ENCODE measurements at places on chromosomes 7 and 10. TPM values are rescaled to one million over a fixed set of nuclear protein-coding genes. Genes with fewer than 3 reads are reported as not detected.

DNA sequence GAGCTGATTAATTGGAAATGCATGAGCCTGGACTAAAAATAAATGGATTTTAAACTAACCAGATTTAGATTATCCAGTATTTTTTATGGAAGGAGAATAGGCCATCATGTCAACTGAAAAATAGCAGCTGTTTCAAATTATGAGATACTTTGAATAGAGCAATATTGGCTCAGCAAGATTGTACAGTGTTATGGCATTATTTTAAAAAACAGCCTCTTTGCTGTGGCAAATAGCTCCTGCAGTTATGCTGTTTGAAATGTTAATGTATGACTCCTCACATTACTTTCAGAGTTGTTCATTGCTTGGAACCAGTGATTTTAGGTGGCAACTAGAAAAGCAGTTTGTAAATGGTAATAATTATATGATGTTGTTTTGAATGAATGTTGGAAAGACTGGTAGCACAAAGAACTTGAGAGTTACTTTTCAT, 244.5 kb downstream of the KIAA1217 start:
- peak; percentile 59 for DNase-seq

- peak; percentile 76 for DNase-seq
These were observed 253.6 kb downstream of the SORCS3 start for GRCh38 chr10:104894681-104895080.

DNA sequence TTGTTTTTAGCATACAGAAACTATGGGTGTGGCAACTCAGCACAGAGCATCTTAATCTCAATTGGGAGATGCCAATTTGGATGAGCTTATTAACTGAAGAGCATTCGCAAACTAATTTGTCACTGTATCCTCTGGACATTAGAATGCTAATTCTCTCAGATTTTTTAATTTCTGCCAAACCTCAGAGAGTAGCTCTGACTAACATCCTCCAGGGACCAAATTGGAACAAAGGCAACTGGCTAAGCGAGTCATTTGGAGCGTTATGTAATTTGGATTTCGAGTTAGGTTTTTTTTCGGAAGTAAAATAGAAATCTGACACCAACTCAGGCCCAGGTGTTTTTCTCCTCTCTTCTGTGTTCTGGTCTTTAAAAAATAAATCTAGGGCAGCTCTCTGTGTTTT, 201.9 kb downstream of the BMPER start:
- DNase-seq = peak; percentile 97

GRCh38 chr10:133608855-133609254, 17.7 kb downstream of the FRG2B start:
- peak; percentile 25 for DNase-seq

GRCh38 chr10:129719415-129719739, 244.7 kb downstream of the EBF3 start:
- no peak for DNase-seq

GRCh38 chr7:21317966-21318915, 109.6 kb upstream of the SP4 start:
- peak; percentile 2 for DNase-seq

GRCh38 chr7:34156336-34156735, 251.0 kb downstream of the BMPER start:
- DNase-seq = peak; percentile 41

GRCh38 chr10:49679480-49679893, at the start of gene C10orf53:
TSS of gene C10orf53 (plus strand) at chr10:49679651. CDS start at chr10:49679698, 47 bp downstream.
- DNase-seq = peak; percentile 26

DNA sequence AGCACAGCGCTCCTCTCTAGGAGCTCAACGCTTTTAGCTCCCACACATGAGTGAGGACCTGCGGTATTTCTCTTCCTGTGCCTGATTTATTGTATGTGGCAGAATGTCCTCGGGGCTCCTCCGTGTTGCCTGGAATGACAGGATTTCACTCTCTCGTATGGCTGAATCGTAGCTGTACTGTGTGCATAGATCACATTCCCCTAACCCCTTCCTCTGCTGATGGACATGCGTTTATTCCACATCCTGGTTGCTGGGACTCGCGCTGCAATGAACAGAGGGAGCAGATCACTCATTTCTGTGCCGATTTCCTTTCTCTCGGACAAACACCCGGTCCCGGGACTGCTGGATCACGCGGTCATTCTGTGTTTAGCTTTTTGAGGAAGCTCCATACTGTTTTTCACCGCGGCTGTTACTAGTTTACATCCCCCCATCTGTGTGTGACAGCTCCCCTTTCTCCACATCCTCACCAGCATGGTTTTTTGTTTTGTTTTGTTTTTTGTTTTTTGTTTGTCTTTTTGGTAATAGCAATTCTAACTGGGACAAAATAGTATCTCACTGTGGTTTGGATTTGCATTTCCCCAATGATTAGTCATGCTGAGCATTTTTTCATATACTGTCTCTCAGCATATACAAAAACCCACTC, 76.3 kb downstream of the FOXL3 start:
- peak; percentile 53 for DNase-seq

DNA sequence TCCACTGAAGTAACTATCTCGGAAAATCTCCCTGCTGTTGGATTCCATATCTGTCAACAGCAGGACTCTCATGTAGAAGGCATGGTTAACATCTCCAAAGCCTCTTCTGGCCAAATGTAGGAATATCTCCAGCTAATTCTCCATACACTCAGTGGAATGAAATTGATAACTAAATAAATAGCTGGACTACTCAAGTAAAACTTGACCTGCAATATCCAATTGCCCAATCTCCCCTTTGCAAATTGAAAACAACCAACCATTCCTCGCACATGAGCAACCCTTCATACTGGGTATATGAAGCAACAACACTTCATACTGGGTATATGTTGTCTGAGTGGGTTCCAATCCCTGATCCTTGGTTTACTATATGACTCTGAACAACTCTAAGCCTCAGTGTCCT, 105.4 kb upstream of the KMT2E start:
- DNase-seq = no peak

- no peak for DNase-seq
These were observed 12.7 kb upstream of the SFMBT2 start for GRCh38 chr10:7423521-7423920.

DNA sequence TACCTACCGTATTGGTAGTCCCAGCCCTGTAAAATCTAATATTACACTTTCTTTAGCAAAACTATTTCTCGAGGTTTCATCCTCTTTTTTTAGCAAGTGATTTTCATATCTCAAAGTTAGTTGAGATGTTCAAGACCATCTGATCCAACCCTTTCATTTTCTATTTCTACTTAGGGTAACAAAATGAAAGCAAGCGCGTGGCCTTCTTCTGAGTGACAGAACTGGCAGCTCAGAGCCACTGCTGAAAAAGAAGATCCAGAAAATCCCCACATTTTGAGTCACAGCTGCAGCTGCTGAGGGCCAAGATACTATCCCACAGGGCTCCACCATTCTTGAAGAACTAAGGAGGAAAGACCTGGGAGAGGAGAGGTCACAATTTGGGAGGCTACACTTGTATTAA, 24.8 kb upstream of the ZNF800 start:
- DNase-seq = no peak

GRCh38 chr7:157688533-157689268, 351.9 kb downstream of the DNAJB6 start:
- no peak for DNase-seq

GRCh38 chr10:78772486-78772885, 296.3 kb upstream of the ZMIZ1 start:
- DNase-seq = no peak

DNA sequence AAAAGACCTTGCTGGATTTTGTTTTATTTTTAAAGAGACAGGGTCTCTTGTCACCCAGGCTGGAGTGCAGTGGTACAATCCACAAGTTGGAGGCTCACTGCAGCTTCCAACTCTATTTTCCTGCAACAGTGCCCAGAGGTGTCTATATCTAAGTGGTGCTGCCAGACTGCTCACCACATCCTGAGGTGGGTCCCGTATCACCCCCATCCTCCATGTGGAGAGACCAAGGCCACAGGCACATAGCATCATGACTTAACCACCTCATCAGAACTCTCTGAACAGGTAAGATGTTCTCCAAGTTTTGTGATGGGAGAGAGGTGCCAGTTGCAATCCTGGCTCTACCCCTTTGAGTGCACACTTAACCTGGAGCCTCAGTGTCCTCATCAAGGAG, 98.2 kb downstream of the RNF216 start:
- no peak for DNase-seq

DNA sequence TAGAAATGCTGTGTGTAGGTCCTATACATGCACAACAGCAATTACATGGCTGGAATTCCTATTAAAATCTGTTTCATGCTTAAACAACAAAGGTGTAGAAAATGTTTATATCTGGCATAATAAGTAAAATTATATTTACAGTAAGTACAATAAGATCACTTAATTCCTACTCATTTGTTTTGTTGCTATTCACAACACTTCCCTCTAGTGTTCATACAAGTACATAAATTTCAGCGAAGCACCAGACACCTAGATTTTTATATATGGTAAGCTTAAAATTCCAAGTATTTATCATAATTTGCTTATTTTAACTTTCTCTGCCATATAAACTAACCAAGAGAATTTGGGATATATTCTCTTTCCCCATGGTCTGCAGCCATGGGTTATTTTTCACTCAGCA, 51.8 kb upstream of the ANK3 start:
- no peak for DNase-seq

- no peak for DNase-seq
These were observed 21.1 kb downstream of the BNIP3 start for GRCh38 chr10:131960631-131961046.

GRCh38 chr10:73501651-73502050, 5.8 kb upstream of the PPP3CB start:
- DNase-seq = no peak

DNA sequence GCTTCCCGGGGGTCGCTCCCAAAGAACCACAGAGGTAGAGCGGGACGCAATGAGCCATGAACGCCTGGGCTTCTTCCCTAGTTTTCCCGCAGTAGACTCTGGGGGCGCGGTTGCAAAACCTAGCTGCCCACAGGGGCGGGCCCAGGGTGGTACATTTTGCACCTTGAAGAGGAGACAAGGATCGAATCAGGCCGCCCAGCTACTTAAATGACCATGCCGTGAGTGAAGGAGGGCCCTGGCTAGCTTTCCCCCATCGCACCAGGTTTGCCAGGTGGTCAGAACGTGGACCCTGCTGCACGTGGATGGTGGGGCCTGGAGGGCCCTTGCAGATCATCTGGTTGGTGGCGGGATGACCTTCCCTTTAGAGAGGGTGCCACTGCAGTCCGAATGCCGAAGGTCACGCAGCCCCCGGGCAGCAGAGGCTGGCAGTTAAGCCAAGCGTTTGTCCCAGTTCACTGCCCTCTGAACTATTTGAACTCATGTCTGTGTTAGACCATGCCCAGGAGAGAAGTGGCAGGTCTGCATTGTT, 604 bp upstream of the SHTN1 start:
- peak; percentile 15 for DNase-seq

- DNase-seq = no peak
These were observed 34.2 kb downstream of the CAMK2B start for GRCh38 chr7:44291066-44291732.

- DNase-seq = no peak
These were observed 148.2 kb downstream of the ETV1 start for GRCh38 chr7:13841284-13841683.

- DNase-seq = no peak
These were observed 59.9 kb downstream of the KIAA1549 start for GRCh38 chr7:138921277-138921676.

- no peak for DNase-seq
These were observed 6.7 kb upstream of the PILRA start for GRCh38 chr7:100366411-100367250.

DNA sequence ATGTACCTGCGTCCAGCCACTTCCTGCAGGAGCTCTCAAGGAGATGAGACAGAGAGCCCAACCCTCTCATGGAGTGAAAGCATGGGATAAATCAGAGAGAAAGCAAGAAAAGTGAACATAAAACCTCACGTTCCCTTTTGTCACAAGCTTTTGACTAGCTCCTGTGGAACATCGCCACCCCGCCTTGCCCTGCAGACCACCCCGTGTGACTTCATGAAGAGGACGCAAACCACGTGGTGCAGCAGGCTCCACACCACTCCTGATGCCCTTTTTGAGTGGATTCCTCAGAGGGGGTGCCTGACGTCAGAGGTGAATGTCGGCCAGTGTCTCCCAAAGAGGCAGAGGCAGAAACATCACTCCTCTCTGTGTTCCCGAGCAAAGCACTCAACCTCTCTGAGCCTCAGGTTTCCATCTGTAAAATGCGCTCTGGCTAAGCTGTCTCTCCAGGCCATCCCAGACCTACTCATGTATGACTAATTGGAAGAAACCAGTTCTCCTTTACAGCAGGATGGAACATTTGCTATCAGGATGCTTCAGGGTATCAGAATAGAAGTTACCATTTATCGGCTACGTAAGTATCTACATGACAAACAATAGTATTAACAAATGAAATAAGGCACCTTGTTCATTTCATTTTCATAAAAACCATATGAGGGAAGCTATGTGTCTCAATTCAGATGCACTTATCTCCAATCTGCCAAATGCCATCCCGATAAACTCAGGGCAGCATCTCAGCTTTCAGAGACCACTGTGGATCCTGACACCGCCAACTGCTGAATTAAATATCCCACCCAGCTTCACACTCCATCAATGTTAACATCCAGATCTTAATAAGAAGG, 5.3 kb downstream of the ZNF488 start:
- DNase-seq = no peak

Gene GBX1
- 0.44 TPM for total RNA-seq

Gene GRM8
- total RNA-seq = 0.22 TPM

Gene MDFIC
- total RNA-seq = 44.3 TPM

Gene ZPBP
- total RNA-seq = not detected

Gene HKDC1
- 0.04 TPM for total RNA-seq

Gene PLPP4
- 0.62 TPM for total RNA-seq

Gene MINDY4
- total RNA-seq = 6.6 TPM

Gene PHYHIPL
- 0.31 TPM for total RNA-seq

Gene NPFFR1
- not detected for total RNA-seq

Gene NPS
- total RNA-seq = not detected

Gene ZNF365
- 0.13 TPM for total RNA-seq

Gene PNLIPRP1
- not detected for total RNA-seq

Gene FGFR2
- total RNA-seq = 2.1 TPM

Gene LIPJ
- total RNA-seq = 0.13 TPM

Gene CALHM3
- total RNA-seq = not detected

Gene TBXAS1
- 4.4 TPM for total RNA-seq

Gene PRF1
- total RNA-seq = 0.53 TPM

Gene AASS
- total RNA-seq = 20.6 TPM
